Central memory CD8-positive, alpha-beta T cell (primary cell): ENCODE measurements at places on chromosomes 5 and 9.

GRCh38 chr9:87530716-87531115, 33.0 kb downstream of the DAPK1 start:
- DNase-seq: no peak

DNA sequence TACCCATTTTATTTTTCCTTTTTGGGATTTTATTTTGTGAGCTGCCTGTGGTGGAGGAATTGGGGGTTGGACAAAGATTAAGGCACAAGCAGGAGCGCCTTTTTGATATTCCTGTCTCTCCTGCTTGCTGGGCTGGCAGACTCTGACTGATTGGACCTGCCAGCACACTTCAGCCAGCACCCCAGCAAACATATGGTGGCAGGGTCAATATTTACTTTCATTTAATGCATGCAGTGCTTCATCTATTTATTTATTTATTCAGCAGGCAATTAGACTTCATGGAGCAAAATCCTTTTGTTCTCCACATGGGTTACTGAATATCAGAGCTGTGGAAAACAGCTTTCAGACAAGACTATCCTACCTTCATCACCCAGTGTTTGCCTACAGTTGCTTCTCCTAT, 48.4 kb upstream of the EPB41L4A start:
- no peak for DNase-seq

GRCh38 chr9:74543145-74543544, 46.0 kb downstream of the RORB start:
- no peak for DNase-seq

DNA sequence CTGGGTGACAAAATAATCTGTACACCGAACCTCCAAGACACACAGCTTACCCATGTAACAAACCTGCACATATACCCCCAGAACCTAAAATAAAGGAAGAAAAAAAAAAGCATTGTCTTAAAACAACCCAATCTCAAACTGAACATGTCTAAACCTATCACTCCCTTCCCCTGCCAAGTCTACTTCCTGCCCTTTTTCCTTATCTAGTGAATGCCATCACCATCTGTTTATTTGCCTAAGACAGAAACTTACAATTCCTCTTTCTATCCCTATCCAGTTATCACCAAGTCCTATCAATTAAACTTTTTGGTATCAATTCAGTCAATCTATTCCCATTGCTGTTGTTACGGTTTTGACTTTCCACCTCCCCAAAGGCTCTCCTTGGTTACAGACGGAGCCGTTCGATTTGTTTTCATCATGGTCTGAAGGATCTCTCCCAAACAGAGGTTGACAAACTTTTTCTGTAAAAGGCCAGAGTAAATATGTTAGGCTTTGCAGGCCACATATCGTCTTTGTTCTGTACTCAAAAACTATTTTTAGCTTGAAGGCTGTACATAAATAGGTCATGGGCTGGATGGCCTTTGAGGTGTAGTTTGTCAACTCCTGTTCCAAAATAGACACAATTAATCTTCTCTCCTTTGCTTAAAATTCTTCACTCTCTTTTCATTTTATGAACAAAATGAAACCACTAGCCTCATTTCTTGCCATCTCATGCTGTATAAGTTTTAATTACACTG, 12.1 kb downstream of the NOL8 start:
- no peak for DNase-seq

GRCh38 chr5:79423296-79423695, 90.6 kb downstream of the HOMER1 start:
- no peak for DNase-seq

- no peak for DNase-seq
These were observed 76.8 kb downstream of the FGF10 start for GRCh38 chr5:44312374-44312773.

- peak; percentile 70 for DNase-seq
These were observed 180.9 kb downstream of the NR3C1 start for GRCh38 chr5:143222287-143223231.

DNA sequence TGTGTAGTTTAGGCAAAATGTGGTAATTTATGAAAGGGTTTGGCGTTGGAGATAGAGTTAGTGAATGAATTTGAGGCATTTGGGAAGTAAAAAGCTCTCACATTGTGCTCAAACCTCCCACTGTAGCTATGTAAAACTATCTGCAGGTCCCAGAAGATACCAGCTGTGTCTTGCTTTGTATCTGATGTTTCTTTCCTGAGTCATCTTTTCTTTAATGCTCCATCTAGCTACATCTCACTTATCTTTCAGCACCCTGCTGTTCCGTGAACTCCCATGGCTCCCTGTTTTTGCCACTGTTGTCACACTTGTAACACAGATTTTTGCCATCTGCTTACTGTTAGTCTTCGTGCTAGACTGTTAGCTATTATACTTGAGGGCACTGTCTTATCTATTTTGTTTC, 253.1 kb downstream of the NPR3 start:
- no peak for DNase-seq

GRCh38 chr5:161301586-161301985, 244.9 kb downstream of the GABRB2 start:
- no peak for DNase-seq

DNA sequence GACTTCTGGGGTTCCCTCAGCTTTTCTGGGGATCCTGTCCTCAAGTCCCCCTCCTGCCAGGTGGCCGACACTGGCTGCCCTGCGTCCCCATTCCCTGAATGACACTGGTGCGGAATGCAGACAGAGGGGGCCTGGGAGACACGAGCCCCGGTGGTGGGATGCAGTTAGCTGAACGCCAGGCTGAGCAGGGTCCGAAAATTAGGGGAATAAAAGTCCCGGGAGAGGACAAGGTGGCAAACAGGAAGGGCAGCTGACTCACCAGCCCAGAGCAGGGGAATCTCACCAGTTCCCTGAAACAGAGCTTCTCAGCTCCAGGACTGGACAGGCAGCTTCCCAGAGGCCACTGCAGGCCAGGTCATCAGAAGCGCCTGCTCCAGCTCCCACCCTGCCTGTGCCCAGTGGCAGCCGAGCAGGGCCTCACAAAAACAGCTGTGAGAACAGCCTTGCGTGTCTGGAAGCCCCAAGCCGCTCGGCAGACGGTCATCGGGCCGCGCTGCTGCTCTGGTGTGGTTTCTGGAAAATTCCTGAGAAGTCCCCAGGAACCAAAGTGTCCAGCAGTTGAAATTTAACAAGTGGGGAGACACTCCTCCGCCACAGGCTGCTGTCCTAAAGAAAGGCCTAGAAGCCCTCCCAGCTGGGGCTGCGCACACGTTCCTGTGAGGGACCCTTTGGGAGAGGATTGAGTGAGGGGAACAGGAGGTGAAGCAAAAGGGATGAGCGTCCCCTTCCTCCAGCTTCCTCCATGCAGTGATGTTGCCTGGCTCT, 47.6 kb upstream of the EXOC3 start:
- DNase-seq: peak; percentile 4

GRCh38 chr9:23571414-23572104, 254.5 kb downstream of the ELAVL2 start:
- no peak for DNase-seq

GRCh38 chr5:139755892-139756671, 39.5 kb upstream of the PSD2 start:
- no peak for DNase-seq

- no peak for DNase-seq
These were observed 46.3 kb downstream of the PHAX start for GRCh38 chr5:126647071-126647470.

GRCh38 chr5:179309751-179310320, 35.4 kb downstream of the ADAMTS2 start:
- no peak for DNase-seq

- DNase-seq: no peak
These were observed 58.4 kb upstream of the FOXE1 start for GRCh38 chr9:97794666-97795065.

- DNase-seq: no peak
These were observed 33.7 kb downstream of the DNAH5 start for GRCh38 chr5:13910637-13911288.

- no peak for DNase-seq
These were observed 176.0 kb upstream of the ZNF608 start for GRCh38 chr5:124922255-124922975.

- no peak for DNase-seq
These were observed 263.4 kb downstream of the SEC61B start for GRCh38 chr9:99485459-99485858.

DNA sequence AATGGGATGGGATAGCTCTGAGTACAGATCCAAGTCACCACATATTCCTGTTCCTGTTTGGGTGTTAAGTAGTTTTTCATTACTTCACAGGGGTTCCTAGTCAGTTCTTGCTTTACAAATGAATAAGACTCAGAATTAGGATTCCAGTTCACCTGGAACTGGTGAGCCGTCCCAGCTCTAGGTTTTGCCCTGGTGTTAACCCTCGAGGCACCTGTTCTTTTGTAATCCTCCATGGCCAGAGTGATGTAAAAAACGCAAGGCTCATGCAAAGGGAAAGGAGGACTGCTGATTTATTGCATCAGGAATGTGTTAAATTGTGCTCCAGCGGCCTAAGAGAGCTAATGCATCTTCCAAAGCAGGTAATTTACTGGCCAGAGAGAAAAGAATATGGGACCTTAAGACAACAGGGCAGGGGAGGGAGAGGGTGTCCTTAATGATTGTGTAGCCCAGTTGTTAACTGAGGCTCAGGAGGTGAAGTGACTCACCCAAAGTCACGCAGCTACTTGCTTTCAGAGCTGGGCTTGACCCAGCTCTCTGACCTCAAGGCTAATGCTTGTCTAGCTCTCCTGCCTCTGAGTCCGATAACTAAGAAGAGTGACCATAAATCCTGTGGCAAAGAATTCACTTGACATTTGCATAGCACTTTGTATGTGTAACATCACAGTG, 70.5 kb downstream of the DMRT2 start:
- no peak for DNase-seq

DNA sequence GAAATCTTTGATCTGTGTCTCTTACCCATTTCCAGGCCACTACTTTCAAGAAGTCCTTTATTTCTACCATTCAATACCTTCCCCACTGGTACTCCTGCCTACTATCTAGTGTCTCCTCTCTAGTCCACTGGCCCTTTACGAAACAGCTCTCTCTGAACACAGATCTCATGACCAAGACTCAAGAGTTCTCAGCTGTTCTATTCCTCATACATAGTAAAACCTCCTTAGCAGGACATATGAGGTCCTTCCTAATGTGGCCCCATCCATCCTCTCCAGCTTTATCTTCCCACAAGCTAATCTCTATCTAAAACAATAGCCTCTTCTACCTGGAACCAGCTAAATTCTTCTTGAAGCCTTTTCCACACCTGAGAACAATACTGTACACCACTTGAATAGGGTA, 2.6 kb downstream of the TEX10 start:
- no peak for DNase-seq

- no peak for DNase-seq
These were observed 714 bp upstream of the IER5L start for GRCh38 chr9:129178568-129179382.
